Breast epithelium (tissue), 4 donors: ENCODE measurements at places on chromosomes 16 and 17. TPM values are rescaled to one million over a fixed set of nuclear protein-coding genes. Genes with fewer than 3 reads are reported as not detected.

The GLTPD2 gene
- not detected for total RNA-seq

The TP53TG3C gene
- not detected for total RNA-seq

The CRHR1 gene
- 2.8 TPM for total RNA-seq

The CEP295NL gene
- total RNA-seq = 2.6 TPM

DNA sequence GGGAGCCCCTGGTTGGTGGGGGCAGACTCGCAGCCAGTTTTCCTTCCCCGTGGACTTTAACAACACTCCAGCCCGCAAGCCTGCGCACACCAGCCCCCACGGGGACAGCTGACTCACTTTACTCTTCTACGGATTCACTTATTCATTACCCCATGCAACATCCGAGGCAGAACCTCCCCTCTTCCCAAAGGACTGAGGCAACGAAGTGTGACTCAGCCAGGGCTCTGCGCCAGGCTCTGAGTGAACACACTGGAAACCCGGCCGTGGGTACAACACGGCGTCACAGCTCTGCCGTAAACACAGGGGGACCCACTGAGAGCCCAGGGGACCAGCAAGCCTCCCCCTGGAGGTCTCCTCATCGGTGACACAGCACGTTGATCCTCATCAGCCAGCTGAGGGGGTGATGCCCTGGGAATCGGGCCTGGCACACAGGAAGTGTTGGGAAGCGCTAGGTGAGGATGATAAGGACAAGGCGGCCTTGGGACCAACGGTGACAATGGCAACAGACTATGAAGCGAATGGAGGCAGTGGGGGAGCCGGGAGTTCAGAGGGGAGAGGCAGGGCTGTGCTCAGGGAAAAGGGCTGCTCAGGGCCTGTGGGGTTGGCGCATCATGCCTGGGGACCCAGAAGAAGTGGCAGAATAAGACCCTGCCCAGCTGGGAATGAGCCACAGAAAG lies 14.6 kb downstream of the COTL1 start:
- H3K27me3 ChIP-seq = no peaks in the 10 kb centered on the region
- H3K36me3 ChIP-seq = no peaks in the 10 kb centered on the region
- no peak for DNase-seq

DNA sequence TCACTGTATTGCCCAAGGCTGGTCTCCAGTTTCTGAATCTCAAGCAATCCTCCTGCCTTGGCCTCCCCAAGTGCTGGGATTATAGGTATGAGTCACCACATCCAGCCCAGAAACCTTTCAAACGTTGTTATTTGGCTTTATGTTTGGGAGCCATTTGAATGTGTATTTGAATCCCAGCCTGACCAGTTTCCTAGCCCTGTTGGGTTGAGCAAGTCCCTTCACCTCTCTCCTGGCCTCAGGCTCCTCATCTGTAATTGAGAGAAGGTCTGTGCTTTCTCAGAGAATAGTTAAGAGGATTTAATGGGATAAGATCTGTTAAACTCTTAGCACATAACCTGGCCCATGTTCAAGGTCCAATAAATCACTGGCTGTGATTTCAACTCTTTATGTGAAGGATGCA lies 385.8 kb upstream of the RBFOX1 start:
- no peak for DNase-seq
- no peak overlapping the region for H3K27ac ChIP-seq
- no peaks in the 10 kb centered on the region for H3K4me1 ChIP-seq

DNA sequence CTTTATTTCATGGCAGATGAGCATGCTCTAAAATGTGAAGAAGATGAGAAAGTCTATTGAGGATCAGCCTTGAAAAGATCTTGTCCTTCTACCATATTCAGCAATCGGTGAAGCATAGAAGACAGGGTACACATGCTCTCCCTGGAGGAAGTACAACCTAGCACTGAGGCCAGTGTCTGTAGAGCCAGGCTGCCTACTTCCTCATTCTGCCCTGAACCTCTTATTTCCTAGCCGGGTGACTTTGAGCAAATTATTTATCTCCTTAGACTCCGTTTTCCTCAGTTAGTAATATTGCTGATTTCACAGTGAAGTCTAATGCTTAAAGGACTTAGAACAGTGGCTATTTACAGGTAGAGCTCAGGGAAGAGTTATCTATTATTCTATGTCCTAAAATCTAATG lies 58.4 kb downstream of the TMEM100 start:
- DNase-seq = no peak
- no peaks in the 10 kb centered on the region for H3K4me1 ChIP-seq
- no peaks in the 10 kb centered on the region for H3K27me3 ChIP-seq
- no peaks in the 10 kb centered on the region for H3K36me3 ChIP-seq
- no peak overlapping the region for H3K4me3 ChIP-seq
- H3K27ac ChIP-seq = no peak overlapping the region

- no peaks in the 10 kb centered on the region for H3K27me3 ChIP-seq
- H3K4me1 ChIP-seq = peaks cover 11% of the 10 kb centered on the region
- H3K36me3 ChIP-seq = no peaks in the 10 kb centered on the region
Measured at GRCh38 chr16:67170168-67170948, at the start of gene NOL3. TSS of gene NOL3 (plus strand) at chr16:67170538.

DNA sequence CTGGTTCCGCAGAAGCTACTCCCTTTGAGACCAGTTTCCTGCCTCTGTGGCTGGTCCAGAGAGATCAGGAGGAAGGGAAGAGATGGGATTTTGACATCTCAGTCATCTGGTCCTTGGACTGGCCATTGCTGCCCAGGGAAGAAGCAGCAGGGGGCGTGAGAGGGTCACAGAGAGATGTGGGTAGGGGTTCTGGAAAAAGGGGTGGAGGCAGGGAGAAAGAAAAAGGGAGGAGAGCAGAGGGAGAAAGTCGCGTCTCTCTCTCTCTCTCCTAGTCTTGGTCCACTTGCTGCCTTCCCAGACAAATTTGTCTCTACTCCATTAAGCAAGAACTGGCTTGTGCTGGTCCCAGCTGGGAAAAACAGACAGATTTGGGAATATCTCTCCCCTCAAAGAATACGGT lies 4.4 kb downstream of the SHBG start:
- H3K27ac ChIP-seq = no peak overlapping the region
- H3K4me3 ChIP-seq = no peak overlapping the region
- no peaks in the 10 kb centered on the region for H3K36me3 ChIP-seq
- H3K27me3 ChIP-seq = no peaks in the 10 kb centered on the region
- H3K4me1 ChIP-seq = no peaks in the 10 kb centered on the region

DNA sequence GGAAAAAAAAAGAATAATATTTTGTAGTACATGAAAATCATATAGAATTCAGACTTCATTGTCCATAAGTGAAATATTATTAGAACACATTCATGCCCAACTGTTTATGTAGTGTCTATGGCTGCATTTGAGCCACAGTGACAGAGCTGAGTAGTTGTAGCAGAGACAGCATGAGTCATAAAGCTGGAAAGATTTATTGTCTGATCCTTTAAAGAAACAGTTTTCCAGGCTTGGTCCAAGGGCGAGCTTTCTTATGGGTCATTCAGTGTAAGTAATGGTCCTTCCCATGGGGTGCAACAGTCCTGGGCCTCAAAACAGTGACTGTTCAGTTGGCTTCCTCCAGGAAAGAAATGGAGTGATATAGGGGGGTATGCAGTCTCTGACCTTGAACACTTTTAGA lies 260.2 kb downstream of the HS3ST4 start:
- no peak overlapping the region for H3K4me3 ChIP-seq
- DNase-seq = no peak

GRCh38 chr16:51153577-51154031 lies 2.5 kb upstream of the SALL1 start:
- peaks cover 80% of the 10 kb centered on the region for H3K27me3 ChIP-seq
- H3K4me3 ChIP-seq = no peak overlapping the region
- DNase-seq = no peak
- H3K27ac ChIP-seq = no peak overlapping the region
- H3K4me1 ChIP-seq = no peaks in the 10 kb centered on the region

DNA sequence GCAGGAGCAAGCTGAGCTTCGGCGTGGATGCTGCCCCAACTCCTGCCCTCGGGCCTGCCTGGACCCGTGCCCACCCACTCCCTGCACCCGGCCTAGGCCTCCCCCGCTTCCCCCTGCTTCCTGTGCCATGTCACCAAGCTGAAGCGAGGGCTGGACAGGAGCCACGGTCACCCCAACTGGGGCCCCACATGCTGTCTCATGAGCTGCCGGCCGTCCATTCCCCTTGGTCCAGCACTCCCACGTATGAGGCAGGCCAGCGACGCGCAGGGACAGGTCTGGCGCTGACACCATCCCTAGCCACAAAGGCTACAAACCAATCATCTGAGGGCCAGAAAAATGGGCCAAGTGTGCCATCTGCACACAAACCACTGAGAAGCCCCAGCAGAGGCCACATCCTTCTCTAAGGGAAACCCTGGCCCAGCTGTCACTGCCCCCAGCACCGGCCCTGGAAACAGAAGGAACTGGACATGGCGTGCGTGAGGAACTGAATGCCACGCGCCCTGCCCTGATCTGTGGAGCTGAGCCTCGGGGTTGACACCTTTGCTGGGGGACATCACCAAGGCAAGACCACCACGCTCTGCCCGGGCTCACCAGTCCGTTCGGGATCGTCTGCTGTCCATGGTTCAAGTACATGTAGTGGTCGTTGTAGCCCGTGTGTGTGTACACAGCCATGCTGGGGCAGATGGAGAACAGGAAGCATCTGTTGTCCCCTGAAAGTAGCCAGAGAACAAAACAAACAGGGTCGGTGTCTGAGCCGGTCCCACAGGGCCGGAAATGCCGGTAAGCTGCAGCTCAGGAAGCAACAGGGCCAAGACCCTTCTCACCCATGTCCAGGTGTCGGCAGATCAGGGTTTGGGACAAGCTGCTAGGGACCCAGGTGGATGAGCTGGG lies 22.2 kb downstream of the MEAK7 start:
- H3K36me3 ChIP-seq = no peaks in the 10 kb centered on the region
- no peaks in the 10 kb centered on the region for H3K27me3 ChIP-seq
- H3K27ac ChIP-seq = no peak overlapping the region

DNA sequence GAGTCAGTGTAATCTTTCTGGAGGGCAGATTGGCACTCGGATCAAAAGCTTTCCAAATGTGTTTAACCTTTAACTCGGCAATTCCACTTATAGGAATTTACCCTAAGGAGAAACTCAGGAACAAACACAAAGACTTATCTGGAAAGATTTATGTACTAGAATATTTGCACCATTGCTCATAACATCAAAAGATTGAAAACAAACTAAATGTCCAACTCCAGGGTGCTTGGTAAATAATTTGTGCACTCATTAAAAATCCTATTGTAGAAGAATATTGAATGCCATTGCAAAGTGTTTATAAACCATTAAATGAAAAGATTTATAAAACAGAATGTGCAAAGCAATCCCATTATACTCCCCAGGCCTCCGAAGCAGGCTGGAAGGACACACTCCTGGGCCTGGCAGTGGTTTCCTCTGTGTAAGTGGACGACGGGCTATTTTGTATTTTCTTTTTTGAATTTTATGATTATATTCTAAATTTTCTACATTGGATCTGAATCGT lies 18.7 kb upstream of the RBFOX3 start:
- no peak overlapping the region for H3K27ac ChIP-seq
- H3K36me3 ChIP-seq = no peaks in the 10 kb centered on the region
- no peaks in the 10 kb centered on the region for H3K4me1 ChIP-seq
- H3K27me3 ChIP-seq = no peaks in the 10 kb centered on the region
- no peak for DNase-seq

- H3K36me3 ChIP-seq = no peaks in the 10 kb centered on the region
- no peak overlapping the region for H3K4me3 ChIP-seq
- H3K27me3 ChIP-seq = peaks cover 18% of the 10 kb centered on the region
- no peak for DNase-seq
- H3K27ac ChIP-seq = no peak overlapping the region
Measured at GRCh38 chr17:48645639-48646182, 19.6 kb upstream of the HOXB9 start.

GRCh38 chr16:9099131-9099625 lies 7.7 kb downstream of the HAPSTR1 start:
- H3K36me3 ChIP-seq = peaks cover 5% of the 10 kb centered on the region
- H3K27me3 ChIP-seq = no peaks in the 10 kb centered on the region

GRCh38 chr16:22665803-22666202 lies 148.2 kb upstream of the HS3ST2 start:
- H3K4me1 ChIP-seq = no peaks in the 10 kb centered on the region
- DNase-seq = no peak
- H3K27ac ChIP-seq = no peak overlapping the region

DNA sequence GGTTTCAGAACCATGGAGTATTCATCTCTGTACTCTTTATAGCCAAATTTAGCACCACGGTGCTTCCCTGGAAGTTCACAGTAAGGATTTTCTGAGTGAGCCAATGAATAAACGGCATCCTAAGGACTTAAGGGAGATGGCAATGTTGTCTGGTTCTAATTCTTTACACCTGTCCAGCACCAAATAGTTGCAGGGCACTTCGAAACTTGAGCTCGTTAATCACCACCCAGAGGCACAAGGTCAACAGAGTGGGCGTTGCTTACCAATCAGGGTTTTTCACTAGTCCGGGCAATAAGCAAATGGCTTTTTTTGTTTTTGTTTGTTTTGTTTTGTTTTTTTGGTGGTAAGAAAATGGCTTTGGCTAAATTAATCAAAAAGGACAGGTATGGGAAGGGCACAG lies 28.2 kb upstream of the TMEM220 start:
- DNase-seq = no peak
- H3K4me1 ChIP-seq = no peaks in the 10 kb centered on the region
- no peak overlapping the region for H3K27ac ChIP-seq
- no peaks in the 10 kb centered on the region for H3K36me3 ChIP-seq
- no peaks in the 10 kb centered on the region for H3K27me3 ChIP-seq
- H3K4me3 ChIP-seq = no peak overlapping the region

DNA sequence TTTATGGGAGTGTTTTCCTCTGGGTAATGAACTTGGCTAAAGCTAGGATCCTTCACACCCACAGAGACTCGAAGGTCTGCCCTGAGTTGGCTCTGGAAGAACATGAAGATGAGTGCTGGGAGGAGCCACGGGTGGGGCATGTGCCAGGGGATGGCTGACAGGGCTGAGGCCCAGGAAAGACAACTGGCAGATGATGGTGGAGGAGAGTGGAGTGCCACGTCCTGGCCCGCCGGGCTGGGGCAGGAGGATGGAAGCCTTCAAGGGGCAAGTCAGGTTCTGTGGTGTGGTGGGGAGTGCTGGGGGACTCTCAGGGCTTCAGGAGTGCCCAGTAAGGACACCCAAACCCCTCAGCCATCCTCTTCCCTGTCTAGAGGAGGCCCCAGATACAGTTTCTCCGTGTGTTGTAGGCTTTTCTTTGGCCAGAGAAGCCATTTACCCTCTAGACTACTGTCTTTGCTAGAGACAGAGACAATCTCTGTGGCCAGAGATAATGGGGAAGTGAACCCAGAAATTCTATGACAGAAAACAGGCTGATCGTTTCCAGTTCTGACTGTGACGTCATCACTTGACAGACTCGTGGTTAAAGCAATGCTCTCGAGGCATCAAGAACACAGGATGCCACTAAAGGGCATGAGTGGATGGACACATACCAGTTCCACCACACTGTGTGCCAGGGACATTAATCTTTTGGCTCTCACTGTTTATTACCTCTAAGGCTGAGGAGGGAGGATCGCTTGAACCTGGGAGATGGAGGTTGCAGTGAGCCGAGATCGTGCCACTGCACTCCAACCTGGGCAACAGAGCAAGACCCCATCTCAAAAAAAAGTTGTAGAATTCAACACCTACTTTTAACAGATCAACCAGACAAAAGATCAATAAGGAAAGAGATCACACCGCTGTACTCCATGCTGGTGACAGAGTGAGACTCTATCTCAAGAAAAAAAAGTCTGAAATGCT lies 18.6 kb upstream of the SLC5A10 start:
- H3K4me3 ChIP-seq = no peak overlapping the region
- H3K27ac ChIP-seq = no peak overlapping the region
- no peak for DNase-seq
- H3K27me3 ChIP-seq = no peaks in the 10 kb centered on the region
